ENCODE measurements at places on chromosomes 5 and 9.

- peak; percentile 34 for DNase-seq
Measured at GRCh38 chr9:35910613-35911359, 1.5 kb downstream of the SPAAR start.

- no peak for DNase-seq
Measured at GRCh38 chr9:85522459-85523092, 219.2 kb downstream of the AGTPBP1 start.

- no peak for DNase-seq
Measured at GRCh38 chr5:150622157-150622556, 18.3 kb upstream of the SYNPO start.

DNA sequence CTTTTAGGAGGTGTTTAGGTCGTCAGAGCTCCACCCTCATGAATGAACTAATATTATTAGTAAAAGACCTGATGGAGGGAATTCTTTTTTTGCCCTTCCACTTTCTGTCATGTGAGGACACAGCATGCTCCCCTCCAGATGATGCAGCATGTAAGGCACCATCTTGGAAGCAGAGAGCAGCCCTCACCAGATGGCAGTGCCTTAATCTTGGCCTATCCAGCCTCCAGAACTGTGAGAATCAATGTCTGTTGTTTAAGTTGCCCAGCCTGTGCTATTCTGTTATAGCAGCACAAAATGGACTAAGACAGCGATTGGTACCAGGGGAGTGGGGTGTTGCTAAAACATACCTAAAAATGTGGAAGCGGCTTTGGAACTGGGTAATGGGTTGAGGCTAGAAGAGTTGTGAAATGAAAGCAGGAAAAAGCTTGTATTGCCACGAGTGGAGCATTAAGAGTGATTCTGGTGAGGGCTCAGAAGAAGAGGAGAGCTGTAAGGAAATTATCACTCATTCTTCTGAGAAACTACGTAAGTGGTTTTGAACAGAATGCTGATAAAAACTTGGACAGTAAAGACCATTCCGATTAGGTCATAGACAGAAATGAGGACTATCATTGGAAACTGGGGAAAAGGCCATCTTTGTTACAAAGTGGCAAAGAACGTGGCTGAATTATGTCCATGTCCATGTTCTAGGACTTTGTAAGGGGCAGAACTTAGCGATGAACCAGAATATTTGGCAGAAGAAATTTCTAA, 28.6 kb downstream of the PTPDC1 start:
- DNase-seq, result no peak

GRCh38 chr5:39376293-39376714, 12.0 kb upstream of the C9 start:
- no peak for DNase-seq

DNA sequence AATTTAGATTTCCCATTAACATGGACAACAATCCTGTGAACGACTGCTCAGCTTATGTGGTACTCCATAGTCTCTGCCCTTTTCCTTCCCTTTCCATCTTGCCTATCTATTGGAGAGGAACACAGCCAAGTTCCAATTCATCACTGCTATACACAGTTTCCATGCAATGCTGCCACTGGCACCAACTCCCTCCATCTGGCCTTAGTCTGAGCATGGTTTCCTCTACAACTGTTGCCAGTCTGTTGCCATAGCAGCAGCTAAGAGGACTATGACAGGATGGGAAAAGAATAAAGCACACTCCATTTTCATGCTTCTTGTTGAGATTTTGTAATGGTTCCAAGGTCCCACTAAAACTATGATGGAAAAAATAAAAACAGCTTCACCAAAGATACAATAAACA, 189.0 kb downstream of the HCN1 start:
- DNase-seq, result no peak

GRCh38 chr5:59261969-59262368, 631.6 kb downstream of the PDE4D start:
- no peak for DNase-seq

DNA sequence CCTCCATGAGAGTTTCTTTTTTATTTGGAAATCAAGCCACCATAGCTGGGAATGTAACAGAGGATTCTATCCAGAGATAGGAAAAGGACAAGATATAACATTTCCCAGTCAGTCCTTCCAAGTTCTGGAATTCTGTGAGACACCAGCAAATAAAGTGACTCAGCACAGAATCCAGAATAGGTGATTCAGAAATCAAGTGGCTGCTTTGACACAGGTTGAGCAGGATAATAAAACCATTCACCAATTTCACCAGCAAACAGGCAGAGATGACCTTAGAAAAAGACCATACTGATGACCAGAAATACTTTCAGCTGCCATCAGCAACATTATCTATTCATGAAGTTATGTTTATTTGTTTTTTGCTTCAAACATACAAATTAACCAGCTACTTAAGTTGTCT, 491.5 kb upstream of the TUSC1 start:
- DNase-seq, result no peak

- no peak for DNase-seq
Measured at GRCh38 chr9:108053555-108054061, 564.0 kb upstream of the KLF4 start.

GRCh38 chr5:167785901-167786300, 505.5 kb upstream of the WWC1 start:
- DNase-seq, result no peak

GRCh38 chr5:172091956-172092732, 85.7 kb upstream of the FBXW11 start:
- DNase-seq, result no peak

GRCh38 chr5:42396111-42396510, 27.1 kb upstream of the GHR start:
- DNase-seq, result no peak

DNA sequence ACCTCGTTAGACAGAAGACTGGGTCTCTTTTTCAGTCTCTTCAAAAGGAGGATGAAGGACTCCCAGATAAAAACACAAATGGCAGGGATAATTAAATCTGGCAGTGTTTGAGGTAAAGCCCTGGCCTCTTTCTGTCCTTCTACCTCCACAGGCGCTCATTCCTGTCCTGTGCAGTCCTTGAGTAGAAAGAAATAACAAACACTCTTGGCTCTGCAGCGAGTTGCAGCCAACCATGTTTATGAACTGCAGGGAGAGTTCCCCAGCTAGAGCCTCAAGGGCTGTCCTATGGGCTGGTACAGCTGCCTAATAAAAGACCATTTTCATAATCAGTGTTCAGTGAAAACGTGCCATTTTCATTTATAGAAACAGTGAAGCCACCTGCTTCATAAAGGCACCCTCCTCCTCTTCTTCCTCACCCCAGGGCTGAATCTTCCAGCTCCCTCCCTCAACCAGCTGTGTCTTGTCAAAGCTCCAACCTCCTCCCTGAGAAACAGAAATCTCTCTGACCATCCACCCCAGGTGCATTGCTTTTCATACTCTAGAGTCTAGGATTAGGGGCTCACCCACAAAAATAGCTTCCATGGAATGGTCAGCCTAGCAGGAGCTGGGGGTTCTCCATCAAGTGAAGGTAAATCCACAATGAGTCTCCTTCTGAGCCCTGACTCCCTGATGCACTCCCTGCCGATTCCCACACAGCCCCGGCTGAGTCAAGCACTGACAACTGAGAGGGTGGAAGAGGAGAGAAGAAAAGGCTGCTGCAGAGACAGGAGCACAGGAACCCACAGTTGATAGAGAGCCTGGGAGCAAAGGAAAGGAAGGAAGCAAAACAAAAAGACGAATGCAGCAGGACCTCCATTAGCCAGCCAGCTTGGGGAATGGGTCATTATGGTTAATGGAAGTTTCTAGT, 150.7 kb downstream of the CMYA5 start:
- no peak for DNase-seq

DNA sequence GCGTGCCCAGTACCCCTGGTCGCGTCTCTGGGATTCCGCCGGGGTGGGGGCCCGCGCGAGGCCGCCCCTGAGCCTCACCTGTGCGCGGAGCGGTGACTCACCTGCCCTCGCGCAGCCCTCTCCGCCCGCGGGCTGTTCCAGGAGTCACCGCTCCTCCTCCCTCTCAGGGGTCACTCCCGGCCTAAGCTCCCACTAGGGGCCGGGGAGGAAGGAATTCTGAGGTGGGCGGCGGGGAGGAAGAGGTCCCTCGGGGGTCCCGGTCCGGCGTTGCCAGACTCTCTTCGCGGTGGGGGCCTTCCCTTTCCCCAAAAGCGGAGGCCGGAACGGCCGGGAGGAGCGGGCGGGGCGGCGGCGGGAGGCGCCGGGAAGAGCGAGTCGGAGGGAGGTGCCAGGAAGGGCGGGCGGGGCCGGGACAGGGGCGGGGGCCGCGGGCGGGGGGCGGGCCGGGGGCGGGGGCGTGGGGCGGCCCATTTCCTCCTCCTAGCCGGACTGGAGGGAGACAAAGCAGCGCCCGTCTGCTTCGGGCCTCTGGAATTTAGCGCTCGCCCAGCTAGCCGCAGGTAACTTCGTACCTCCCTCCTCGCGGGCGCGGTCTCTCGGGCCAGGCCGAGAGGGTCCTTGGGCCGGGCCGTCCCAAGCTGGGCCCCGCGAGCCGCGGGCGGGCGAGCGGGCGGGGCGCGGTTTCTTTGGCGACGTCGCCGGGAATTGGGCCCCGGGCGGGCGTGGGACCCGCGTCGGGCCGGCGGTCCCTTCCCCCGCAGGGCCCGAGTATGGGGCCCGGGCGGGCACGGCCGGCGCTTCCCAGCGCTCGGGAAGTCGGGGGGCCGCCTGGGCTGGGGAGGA, at the start of gene CTNNA1:
TSS of gene CTNNA1 (plus strand) at position 475 of the 843 bp plus-strand sequence. CDS start 28,500 bp downstream, outside the sequence.
- peak; percentile 65 for DNase-seq

DNA sequence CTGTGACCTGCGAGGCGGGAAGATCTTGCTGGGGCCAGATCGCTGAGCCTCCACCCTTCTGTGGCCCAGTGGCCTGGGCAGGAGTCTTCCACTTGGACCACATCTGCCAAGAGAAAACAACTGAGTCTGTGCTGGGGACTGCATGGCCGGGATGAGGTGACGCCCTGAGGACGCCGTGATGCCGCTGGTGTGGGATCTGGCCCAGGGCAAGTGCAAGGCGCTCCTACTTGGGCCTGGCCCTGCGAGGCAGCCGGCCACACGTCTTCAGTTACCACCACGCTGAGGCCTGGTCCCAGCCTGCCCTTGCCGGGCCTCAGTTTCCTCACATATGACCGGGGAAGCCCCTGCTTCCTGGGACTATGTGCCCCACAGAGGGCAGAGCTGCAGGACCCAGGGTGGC, 133.4 kb downstream of the SLC25A46 start:
- DNase-seq, result no peak

- no peak for DNase-seq
Measured at GRCh38 chr5:106865279-106865678, 805.5 kb downstream of the EFNA5 start.

GRCh38 chr9:18775930-18776329, 257.1 kb downstream of the SAXO1 start:
- no peak for DNase-seq

- DNase-seq, result no peak
Measured at GRCh38 chr5:151148583-151148982, 9.0 kb downstream of the ANXA6 start.

DNA sequence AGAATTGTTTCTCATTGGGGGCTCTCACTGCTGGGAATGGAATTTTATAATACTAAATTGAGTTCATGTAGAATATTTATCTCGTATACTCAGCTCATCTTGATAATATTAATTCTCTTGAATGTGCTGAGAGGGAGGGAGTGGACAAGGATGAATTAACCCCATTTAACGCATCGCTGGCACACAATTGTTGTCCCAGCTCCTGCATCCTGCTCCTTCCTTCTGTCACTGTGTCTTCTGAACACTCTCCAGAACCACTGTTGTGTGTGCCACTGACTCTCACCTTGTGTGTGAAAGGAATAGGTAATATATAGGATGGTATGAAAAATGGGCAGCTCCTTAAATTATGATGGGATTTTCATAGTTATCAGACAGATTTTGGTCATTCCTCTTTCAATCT, 267.3 kb downstream of the MTRR start:
- DNase-seq, result no peak

- DNase-seq, result no peak
Measured at GRCh38 chr9:26331223-26331622, 561.4 kb downstream of the CAAP1 start.

- no peak for DNase-seq
Measured at GRCh38 chr5:98398465-98398864, 375.0 kb upstream of the RGMB start.

- no peak for DNase-seq
Measured at GRCh38 chr9:36991516-36992134, 42.4 kb downstream of the PAX5 start.

GRCh38 chr5:72604111-72604797, 97.0 kb upstream of the ZNF366 start:
- no peak for DNase-seq

GRCh38 chr5:175285261-175285660, 158.7 kb downstream of the DRD1 start:
- no peak for DNase-seq

DNA sequence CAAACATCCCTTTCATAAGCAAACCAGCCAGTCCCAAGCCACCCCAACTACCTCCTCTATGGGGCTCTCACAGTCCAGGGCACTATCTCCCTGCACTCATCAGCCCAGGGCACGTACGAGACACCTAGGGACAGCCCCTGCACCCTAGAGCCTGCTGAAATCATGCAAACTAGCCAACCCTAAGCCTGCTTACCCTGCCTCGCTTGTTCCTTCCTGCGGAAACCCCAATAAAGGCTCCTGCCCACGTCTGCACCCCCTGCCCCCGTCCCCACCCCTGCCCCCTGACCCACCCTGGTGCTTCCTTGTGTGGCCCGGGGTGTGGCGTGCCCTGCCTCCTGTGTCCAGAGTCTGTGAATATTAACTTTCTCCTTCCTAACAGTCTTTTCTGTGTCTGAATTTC, 135.9 kb downstream of the GADD45G start:
- no peak for DNase-seq

DNA sequence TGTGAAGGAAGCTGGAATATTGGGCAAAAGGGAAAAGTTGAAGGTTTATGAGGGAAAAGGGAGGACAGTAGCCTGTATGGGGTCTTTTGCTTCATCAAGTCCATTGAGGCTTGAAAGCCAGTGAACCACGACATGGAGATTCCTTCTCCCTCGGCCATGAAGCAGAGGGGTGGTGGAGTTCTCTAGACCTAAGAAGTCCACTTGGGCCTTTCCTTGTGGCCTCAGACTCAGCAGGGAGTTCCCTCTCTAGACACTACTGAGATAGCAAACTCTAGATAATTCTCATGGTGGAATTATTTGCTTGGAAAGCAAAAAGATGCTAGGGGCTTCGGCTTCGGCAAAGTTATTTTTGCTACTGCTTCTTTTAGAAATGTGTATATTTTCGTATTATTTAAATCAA, 78.5 kb downstream of the FOXD1 start:
- no peak for DNase-seq

DNA sequence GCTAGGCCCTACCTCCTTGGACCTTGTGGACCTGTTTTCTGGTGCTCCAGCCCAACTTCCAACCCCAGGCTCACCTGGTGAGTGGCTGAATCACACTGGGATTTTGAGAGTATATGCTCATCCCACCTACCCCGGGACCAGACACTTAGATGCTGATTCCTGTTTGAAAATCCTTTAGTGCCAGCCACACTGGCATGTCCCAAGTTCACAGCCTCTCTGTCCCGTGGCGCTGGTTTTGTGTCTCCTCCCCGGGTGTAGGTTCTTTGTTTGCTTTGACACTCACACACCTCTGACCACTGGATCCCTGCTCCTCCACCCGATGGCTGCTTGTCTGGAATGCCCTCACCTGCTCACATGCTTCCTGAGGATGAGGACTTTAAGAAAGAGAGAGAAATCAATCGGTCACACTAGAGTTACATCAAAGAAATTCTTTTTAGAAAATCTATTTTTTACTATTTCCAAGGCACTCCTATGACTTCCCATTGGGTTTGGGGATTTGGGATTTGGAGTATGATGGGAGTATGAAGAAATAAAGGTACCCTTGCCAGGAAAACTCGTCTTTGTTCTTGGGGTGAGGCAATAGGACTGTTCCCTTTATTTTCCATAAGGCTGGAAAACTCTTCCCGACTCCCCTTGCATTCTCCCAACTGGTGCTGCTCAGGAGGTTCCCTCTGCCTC, 7.3 kb upstream of the SLC25A48 start:
- DNase-seq, result no peak
